Coronary artery (tissue), 2 donors: ENCODE measurements at places on chromosomes 3 and 15.
A peak's percentile ranks its signal among the peaks of the same experiment; 100 is the strongest.

DNA sequence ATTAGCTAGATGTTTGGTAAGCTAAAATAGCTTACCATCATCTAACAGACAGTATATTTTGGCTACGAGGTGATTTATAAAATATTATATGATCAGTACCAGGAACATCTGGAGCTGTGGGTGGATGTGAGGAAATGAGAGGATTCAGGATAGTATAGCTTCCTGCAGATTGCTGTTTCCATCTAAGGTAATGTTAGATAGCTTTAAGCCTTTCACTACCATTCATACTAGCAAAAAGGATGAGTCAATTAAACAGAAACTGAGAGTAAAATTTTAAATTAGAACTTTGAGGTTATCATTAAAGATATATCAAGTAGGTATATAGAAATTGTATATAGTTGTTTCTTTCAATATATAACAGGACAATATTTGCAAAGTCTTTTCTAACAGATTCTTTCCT, 8.0 kb downstream of the ZBTB20 start:
- DNase-seq: no peak

- DNase-seq: no peak
These were observed 59.8 kb upstream of the ACKR4 start for GRCh38 chr3:132537297-132537696.

DNA sequence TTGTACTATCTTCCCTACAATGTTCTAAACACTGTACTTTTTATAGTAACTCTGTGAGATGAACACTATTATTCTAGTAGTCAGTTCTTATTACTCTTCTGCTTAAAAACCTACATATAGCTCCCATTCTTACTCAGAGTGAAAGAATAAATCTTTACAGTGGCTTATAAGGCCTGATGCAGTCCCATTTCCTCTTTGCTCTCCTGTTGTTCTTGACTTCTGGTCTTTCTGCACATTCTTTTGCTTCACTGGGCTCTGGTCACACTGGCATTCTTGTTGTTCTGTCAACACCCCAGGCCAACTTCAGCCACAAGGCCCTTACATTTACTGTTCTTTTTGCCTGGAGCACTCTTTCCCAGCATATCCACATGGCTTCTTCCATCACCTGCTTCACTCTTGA, 58.2 kb upstream of the TP63 start:
- no peak for DNase-seq

GRCh38 chr15:54812383-54812782, 384.4 kb downstream of the RSL24D1 start:
- DNase-seq: no peak

DNA sequence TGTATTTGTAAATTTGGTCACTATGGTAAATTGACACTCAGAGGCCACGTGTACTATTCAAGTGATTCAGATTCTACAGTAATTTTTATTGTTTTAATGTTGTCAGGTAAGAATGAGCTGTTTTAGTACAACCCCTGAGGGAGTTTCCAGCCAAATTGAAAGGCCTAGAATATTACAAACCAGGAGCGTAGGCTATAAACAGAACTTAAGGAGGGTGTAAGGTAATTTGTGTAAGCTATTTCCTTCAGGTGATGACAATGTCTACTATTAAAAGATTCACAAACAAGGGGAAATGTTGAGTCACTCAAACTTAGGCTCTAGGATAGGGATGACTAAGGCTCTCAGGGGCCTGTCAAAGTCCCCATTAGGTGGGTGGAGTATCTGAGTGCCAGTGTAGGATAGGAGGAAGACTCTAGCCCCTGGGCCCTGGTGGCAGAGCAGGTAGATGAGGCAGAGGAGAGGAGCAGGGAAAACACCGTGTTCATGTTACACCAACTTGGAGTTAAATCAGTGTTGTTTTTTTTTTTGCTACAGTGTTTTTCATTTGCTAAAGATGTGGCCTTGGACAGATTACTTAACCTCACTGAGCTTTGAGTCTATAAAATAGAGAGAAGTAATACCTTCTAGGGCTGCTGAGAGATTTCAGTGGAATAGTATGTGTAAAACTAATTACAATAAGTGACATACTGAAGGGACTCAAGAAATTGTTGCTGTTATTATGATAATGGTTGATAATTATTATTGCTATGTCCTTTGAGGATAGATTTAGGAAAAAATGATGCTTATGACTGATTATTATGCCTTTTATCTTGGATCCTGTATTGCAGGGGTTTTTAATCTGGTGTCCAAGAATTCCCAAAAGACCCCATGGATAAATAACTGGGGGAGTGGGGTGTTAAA, 10.3 kb downstream of the TM4SF1 start:
- DNase-seq: no peak

GRCh38 chr3:149881879-149882278, 68.9 kb downstream of the RNF13 start:
- DNase-seq: no peak

DNA sequence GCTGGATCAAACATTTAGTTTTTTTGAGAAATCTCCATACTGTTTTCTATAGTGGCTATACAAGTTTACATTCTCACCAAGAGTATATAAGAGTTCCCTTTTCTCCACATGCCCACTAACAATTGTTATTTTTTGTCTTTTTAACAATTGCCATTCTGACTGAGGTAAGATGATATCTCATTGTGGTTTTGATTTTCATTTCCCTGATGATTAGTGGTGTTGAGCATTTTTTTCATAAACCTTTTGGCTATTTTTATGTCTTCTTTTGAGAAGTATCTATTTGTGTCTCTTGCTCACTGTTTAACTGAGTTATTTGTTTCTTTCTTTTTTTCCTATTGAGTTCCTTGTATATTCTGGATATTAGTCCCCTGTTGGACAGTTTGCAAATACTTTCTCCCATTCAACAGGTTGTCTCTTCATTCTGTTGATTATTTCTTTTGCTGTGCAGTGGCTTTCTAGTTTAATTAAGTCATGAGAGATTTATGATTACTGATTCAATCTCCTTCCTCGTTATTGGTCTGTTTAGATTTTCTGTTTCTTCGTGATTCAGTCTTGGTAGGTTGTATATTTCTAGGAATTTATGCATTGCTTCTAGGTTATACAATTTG, 6.7 kb upstream of the RNF13 start:
- no peak for DNase-seq

- DNase-seq: no peak
These were observed 12.1 kb upstream of the PAK6 start for GRCh38 chr15:40226736-40227135.

DNA sequence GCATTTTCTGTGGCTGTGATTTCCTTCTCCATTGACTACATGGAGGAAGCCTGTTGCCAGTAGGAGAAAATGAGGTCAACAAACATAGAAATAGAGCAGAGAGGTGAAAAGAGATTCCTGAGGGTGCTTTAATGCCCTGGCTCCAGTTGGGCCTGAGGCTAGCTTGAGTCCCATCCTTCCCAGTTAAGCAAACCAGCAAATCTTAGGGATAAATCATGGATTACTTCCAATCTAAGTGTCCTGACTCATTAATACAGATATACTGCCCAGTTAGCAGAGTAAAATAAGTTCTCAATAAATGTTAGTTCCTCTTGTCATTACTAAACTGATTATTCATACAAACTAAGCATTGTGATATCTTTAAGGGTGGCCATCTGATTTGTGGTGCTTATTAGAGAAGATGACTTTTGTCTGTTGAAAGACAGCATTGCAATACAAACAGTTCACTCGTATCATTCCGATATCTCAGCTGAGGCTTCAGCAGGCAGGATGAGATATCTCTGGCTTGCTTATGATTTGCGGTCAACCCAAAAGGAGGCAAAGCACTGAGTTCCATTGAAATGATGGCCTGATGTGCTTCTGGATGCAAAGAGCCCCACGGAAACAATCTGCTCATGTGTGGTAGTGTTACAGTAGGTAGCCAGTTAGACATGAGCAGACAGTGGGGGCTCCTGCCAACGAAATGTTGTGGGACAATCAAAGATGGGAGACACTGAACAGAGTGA, 6.6 kb upstream of the STARD5 start:
- peak; percentile 11 for DNase-seq

- DNase-seq: no peak
These were observed 61.8 kb downstream of the RUBCN start for GRCh38 chr3:197674741-197675562.

- DNase-seq: no peak
These were observed 40.1 kb downstream of the TMEM44 start for GRCh38 chr3:194592798-194593752.

DNA sequence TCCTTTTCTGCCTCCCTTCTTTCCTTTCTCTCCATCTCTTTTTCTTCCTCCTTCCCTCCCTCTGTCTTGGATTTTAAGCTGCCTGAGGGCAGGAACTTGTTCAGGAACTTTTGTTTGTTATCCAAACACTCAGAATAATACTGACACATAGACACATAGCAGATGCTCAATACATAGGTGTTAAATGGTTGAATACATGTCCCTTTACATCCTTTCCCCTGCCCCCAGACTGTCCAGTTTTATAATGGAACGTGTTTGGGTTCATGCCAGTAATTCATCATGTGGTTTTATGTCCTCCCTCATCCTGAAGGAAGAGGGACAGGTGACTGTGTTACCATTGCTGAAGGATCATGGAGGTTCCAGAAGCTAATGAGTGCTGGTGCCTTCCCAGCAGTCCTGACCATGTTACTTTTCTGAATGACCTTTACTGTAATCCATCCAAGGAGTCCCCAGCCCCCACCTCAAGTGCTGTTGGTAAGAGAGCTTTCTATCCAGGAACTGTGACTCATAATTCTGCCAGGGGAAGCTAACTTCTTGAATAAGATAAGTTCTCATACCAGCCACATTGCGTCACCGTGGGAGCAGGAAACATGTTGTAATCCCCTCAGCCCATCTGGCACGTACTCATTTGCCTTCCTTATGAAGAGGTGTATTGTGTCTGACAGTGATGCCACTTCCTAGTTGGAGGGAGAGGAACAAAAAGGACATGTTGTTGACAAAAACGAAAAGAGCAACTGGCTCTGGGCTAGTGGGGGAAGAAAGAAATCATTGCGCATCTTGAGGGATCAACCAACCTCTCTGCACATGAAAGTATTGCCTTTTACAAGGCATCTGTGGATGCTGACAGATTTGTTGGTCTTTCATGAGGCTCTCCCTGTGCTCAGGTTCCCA, 52.4 kb downstream of the IL1RAP start:
- peak; percentile 87 for DNase-seq

GRCh38 chr3:49716691-49717210, 2.7 kb downstream of the AMIGO3 start:
- DNase-seq: peak; percentile 72
